ENCODE measurements at places on chromosomes 7 and 10.

DNA sequence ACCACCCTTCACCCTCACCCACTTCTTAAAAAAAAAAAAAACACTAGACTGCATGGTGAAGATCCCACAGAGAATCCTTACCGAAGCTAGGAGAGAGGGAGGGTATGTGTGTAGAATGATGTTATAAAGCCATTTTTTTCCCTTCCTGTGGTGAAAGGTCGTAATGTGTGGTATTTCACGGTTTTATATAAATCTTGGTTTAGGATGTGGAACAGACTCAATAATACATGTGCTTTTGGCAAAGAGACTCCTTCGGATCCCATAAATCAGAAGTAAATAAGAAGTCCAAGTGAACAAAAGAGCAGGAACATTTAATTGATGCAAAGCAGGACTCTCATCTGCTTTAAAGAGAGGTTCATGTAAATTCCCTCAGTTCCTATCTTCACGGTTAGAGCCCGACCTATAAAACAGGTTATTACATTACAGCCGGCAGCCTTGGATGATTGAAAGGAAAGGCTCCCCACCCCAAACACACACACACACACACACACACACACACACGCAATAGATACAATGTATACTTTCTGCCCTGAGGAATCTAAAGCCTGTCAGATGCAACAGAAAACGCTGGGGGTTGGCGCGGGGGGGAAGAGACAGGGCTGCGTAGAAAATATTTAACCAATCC, 8.8 kb downstream of the DLX5 start:
- no peak for DNase-seq

DNA sequence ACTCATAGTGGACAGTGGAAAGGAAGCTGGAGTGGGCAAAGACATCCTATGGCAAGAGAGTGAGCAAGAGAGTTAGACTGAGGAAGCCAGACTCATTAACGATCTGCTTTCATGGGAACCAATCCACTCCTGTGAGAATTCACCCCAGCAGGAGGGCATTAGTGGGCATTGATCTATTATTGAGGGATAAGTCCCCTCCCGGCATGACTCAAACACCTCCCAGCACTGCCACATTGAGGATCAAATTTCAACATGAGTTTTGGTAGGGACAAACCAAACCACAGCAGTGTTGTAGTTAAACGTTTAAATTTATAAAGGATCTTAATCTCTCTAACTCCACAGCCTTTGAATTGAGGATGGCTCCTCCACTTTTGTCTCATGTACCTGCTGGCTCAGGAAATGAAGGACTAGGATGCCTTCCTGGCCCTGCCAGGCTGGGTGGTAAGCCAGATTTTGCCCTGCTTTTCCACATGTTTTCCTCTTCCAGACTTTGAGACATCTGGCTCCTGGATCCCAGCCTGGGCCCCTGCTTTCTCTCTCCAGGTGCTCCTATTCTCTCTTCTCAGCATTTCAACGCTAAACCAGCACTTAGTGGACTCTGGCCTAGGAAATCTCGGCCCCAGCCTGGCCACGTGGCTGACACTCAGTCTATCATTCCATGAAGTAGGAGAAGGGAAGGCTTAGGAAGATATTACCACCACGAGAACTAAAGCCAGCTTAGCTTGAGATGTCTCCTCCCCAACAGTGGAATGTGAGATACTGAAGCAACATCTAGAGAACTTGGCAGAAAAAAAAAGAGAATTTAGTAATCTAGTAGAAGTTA, 96.5 kb upstream of the PIP4K2A start:
- DNase-seq = no peak

GRCh38 chr7:103811997-103812396, 177.5 kb downstream of the RELN start:
- no peak for DNase-seq

DNA sequence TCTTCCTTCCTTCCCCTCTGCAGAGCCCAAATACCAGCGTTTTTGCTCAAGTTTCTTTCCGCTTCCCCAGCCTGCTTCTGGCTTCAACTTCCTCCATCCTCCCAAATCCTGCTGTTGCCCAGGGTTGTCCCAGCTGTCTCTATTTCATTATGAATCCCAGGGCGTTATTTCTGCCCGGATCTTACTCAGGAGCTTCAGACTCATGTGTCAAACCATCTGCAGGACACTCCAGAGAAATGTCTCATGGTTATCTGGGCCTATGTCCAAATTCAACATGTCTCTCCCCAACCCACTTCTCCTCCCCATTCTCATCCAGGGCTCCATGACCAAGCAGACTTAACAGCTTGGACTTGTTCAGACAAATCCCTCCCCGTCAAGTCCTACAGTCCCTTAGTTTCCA, 15.6 kb downstream of the ARHGAP22 start:
- no peak for DNase-seq

Data from GM06990 (cell line).